IMR-90 (cell line): ENCODE measurements at places on chromosomes 6 and 20. TPM values are rescaled to one million over a fixed set of nuclear protein-coding genes. Genes with fewer than 3 reads are reported as not detected.
A peak's percentile ranks its signal among the peaks of the same experiment; 100 is the strongest.

GRCh38 chr6:142935553-142936517, 9.1 kb downstream of the HIVEP2 start:
- no peak overlapping the region for H3K27ac ChIP-seq
- H3K27me3 ChIP-seq, result no peaks in the 10 kb centered on the region
- H3K4me1 ChIP-seq, result peaks cover 6% of the 10 kb centered on the region
- no peak for DNase-seq
- no peak overlapping the region for H3K4me3 ChIP-seq

GRCh38 chr20:10105046-10105445, 70.3 kb downstream of the ANKEF1 start:
- H3K36me3 ChIP-seq, result no peaks in the 10 kb centered on the region
- peaks cover 2% of the 10 kb centered on the region; the same call in 1 of the 2 replicates for H3K27me3 ChIP-seq
- no peaks in the 10 kb centered on the region for H3K4me1 ChIP-seq
- no peak overlapping the region for H3K4me3 ChIP-seq
- DNase-seq, result no peak
- no peak overlapping the region for H3K27ac ChIP-seq

The PPP1R3G gene
- total RNA-seq, result under 0.01 and 0.18 TPM in 2 replicates

- no peaks in the 10 kb centered on the region for H3K36me3 ChIP-seq
- peaks cover 4% of the 10 kb centered on the region; the same call in 1 of the 2 replicates for H3K4me1 ChIP-seq
- no peak overlapping the region for H3K4me3 ChIP-seq
- peaks cover 2% of the 10 kb centered on the region; the same call in 1 of the 2 replicates for H3K27me3 ChIP-seq
- H3K27ac ChIP-seq, result no peak overlapping the region
- DNase-seq, result peak; percentile 32
Measured at GRCh38 chr6:167974640-167975344, 22.7 kb upstream of the KIF25 start.

DNA sequence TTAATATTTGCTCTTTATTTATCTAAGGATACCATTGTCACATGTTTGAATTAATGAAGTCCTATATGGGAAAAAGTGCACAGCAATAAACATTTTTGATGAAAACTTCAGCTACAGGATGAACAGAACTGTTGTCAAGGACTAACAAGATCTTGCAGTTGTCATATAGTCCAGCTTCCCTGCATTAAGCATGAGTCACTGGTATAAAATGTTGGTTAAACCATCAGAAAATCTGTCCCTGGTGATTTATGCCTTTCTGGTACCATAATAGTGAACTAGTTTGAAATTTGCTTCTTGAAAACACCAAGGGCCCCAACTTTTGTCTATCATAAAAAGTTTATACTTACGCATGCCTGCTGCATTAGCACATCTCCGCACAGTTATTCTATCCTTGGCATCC, 60.4 kb upstream of the RSPO3 start:
- H3K36me3 ChIP-seq, result no peaks in the 10 kb centered on the region
- H3K27me3 ChIP-seq, result no peaks in the 10 kb centered on the region

DNA sequence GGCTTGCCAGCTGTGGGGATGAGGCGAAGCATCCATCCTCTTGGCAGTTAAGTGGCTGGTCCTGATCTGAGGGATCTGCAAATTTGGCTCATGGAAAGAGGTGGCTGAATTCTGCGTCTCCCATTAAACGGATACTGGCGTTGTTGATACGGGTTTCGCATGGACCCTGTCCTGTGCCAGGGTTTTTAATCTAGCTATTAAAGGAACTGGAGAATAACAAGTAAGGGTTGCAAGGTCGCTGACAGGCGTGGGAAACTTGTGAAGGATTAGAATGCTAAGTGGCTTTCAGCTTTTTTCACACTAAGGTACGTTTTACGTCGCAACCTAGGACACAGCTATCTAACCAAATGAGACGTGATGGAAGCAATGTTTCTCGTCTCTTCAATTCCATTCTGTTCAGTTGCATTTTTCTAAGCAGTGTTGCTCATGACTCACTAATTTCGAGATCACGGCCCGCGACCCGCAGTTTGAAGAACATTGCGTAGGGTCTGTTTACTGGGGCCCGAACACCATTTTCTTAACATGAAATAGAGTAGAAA, 852 bp downstream of the GMNN start:
- no peaks in the 10 kb centered on the region for H3K36me3 ChIP-seq
- H3K27me3 ChIP-seq, result no peaks in the 10 kb centered on the region
- peak overlapping the region; percentile 87 for H3K4me3 ChIP-seq
- H3K27ac ChIP-seq, result peak overlapping the region; percentile 71

DNA sequence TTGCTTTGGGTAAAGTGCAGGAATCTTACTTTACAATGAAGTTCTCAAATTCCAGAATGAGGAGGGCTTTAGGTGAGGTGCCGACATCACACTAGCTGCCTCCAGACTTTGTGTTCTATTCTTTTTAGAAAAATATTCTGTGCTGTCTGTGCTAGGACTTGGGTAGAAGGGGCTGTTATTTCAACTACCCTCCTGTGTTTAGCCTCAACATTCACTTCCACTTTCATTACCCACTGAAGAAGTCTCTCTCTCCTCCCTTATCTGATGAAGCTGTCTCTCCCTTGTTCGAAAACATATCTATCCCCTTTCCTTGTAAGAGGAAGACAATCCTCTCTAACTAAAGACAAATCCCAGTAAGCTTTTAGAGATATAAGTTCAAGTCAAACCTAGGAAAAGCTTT, 25.0 kb upstream of the BRPF3 start:
- no peak overlapping the region for H3K27ac ChIP-seq
- H3K36me3 ChIP-seq, result no peaks in the 10 kb centered on the region

- no peaks in the 10 kb centered on the region for H3K36me3 ChIP-seq
- H3K4me3 ChIP-seq, result no peak overlapping the region
- no peak for DNase-seq
Measured at GRCh38 chr6:73325656-73326055, 28.4 kb downstream of the DPPA5 start.

DNA sequence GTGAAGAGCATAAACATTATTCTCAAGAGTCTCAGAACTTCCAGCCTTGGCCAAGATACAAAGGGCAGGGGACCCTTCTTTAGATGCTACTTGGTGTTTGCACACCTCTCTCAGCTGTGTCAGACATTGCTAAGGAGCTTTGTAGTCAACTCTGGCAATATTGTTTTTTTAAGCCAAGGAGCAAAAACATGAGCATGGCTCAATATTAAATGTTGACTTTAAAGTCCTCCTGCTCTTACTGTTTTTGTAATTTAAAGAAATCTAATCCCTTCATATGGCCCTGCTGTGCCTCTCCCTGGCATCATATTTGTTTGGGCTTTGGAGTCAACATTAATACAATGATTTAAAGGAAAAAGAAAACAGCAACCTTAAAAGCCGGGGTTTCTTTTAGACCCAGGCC, 67.9 kb upstream of the TMEM170B start:
- H3K36me3 ChIP-seq, result no peaks in the 10 kb centered on the region
- H3K4me1 ChIP-seq, result peaks cover 5% of the 10 kb centered on the region
- DNase-seq, result no peak
- H3K4me3 ChIP-seq, result no peak overlapping the region
- peaks cover 2% of the 10 kb centered on the region; the same call in 1 of the 2 replicates for H3K27me3 ChIP-seq
- peak overlapping the region; percentile 78; the same call in 1 of the 2 replicates for H3K27ac ChIP-seq

The TP53TG5 gene
- not detected in 2 replicates for total RNA-seq

GRCh38 chr6:101803136-101803535, 409.6 kb downstream of the GRIK2 start:
- no peaks in the 10 kb centered on the region for H3K36me3 ChIP-seq
- DNase-seq, result peak; percentile 52
- H3K4me1 ChIP-seq, result peaks cover 17% of the 10 kb centered on the region
- no peak overlapping the region for H3K27ac ChIP-seq
- no peak overlapping the region for H3K4me3 ChIP-seq

GRCh38 chr6:159012201-159012600, 12.2 kb upstream of the RSPH3 start:
- no peak overlapping the region for H3K4me3 ChIP-seq
- H3K27me3 ChIP-seq, result no peaks in the 10 kb centered on the region; the same call in 1 of the 2 replicates
- no peaks in the 10 kb centered on the region for H3K4me1 ChIP-seq
- DNase-seq, result peak; percentile 45
- H3K36me3 ChIP-seq, result no peaks in the 10 kb centered on the region

DNA sequence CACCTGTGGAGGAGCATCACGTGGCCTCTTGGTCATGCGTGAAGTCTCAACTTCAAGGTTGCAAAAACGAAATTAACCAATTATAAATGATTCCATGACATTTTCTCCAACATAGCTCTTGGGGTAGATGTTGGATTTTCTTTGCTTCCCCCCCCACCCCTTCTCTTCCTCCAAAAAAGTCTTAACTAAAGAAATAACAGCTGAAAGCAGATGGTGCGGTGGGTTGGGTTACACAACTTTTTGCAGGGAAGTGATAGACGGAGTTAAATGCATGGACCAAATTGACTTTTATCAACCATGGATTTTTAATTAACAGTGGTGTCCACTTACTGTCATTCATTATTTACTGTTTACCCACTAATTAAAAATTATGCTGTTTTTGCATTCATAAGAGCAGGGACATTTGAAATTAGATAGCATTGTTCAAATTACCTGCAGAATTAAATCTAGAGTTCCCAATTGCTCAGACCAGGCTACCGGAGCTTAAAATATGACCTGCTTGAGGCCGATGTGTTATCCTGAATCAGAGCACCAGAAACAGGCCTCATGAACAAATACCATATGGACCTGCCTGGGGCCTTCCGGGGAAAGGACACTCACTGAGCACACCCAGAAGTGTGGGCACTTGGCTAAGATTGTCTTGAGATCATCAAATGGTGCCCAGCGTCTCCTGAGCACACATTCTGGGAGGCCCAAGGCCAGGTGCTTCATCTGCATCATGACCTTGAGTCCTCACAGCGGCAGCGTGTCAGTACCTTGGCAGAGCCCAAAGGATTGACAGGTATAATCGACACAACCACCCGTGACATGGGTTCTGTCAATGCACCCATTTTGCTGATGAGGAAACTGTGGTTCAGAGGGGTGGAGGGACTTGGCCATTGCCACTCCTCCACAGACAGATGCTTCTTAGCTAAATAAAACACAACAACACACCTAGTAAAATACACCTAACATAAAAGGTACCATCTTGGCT, 41.5 kb downstream of the APCDD1L start:
- no peaks in the 10 kb centered on the region for H3K27me3 ChIP-seq
- H3K36me3 ChIP-seq, result no peaks in the 10 kb centered on the region
- no peak for DNase-seq
- no peak overlapping the region for H3K4me3 ChIP-seq
- no peak overlapping the region for H3K27ac ChIP-seq

The ENPP3 gene
- total RNA-seq, result under 0.01 TPM in 1 of 2 replicates, not detected in the other

- no peak for DNase-seq
- H3K4me3 ChIP-seq, result no peak overlapping the region
- H3K36me3 ChIP-seq, result no peaks in the 10 kb centered on the region
Measured at GRCh38 chr20:12161734-12162133, 244.0 kb downstream of the BTBD3 start.

- H3K4me1 ChIP-seq, result peaks cover 12% of the 10 kb centered on the region
- no peak overlapping the region for H3K4me3 ChIP-seq
- no peak for DNase-seq
- no peaks in the 10 kb centered on the region for H3K27me3 ChIP-seq
- H3K27ac ChIP-seq, result no peak overlapping the region
Measured at GRCh38 chr6:169783401-169783800, 32.0 kb downstream of the ERMARD start.

DNA sequence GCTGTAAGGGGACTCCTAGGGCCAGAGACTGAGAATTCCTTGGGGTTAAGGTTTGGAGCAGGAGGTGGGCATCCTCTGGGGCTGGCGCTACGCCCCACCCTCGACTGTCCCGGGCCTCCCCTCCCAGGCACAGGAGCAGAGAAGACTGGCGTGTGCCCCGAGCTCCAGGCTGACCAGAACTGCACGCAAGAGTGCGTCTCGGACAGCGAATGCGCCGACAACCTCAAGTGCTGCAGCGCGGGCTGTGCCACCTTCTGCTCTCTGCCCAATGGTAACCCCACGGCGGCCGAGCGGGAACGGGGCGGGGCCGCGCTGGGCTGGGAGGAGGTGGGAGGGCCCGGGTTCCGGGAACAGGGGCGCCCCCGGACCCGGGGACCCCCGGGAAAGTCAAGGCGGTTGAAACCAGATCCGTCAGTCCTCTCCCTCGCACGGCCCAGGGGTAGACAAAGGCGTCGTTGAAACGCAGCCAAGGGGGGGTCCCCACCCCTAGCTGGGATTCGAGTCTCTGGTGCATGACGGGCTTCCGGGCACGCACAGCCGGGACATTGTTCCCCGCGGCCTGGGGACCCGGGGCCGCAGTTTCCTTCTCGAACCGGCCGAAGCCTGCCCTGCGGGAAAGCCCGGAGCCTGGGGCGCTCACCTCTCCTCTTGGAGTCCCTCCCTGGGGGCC, 844 bp downstream of the WFDC2 start:
- H3K27me3 ChIP-seq, result peaks cover 43% of the 10 kb centered on the region
- peak overlapping the region; percentile 7; the same call in 1 of the 2 replicates for H3K4me3 ChIP-seq
- no peaks in the 10 kb centered on the region; the same call in 1 of the 2 replicates for H3K4me1 ChIP-seq

The LY86 gene
- total RNA-seq, result not detected in 2 replicates

DNA sequence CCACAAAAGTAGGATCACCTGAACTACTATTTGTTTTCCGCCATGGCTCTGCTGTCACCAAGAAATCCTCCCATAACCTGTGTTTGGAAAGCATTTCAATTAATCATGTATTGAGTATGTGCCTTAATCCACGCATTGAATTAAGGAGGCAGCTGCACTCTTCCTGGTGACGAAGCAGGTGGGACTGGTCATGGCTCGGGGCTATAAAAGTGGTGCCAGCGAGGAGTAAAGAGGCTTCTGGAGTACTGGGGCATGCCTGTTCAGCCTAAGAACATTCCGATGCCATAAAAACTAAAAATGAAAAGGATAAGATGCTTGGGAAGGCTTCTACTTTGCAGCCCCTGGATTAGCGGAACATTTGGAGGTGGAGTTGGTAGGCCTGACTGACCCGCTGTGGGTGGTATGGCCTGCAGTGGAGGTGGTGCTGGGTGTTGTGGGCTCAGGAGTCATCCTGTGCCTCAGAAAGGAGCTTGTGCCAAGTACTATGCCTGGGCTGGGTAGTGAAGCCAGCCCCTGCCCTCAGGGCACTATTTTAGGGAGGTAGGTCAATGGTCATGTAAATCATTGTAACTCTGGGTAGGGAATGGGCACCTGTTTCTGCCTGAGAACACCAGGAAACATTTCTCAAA, 110.5 kb downstream of the B3GAT2 start:
- H3K4me3 ChIP-seq, result no peak overlapping the region
- DNase-seq, result no peak
- H3K36me3 ChIP-seq, result no peaks in the 10 kb centered on the region; the same call in 1 of the 2 replicates
- no peak overlapping the region for H3K27ac ChIP-seq
- H3K4me1 ChIP-seq, result peaks cover 4% of the 10 kb centered on the region; the same call in 1 of the 2 replicates
- no peaks in the 10 kb centered on the region for H3K27me3 ChIP-seq

The SOX18 gene
- total RNA-seq, result not detected in 2 replicates

The ITPR3 gene
- 1.6 and 1.7 TPM in 2 replicates for total RNA-seq

GRCh38 chr6:44228836-44229235, 5.4 kb downstream of the SLC29A1 start:
- H3K4me3 ChIP-seq, result no peak overlapping the region
- no peak overlapping the region for H3K27ac ChIP-seq
- H3K36me3 ChIP-seq, result peaks cover 2% of the 10 kb centered on the region; the same call in 1 of the 2 replicates
- DNase-seq, result no peak
- no peaks in the 10 kb centered on the region for H3K27me3 ChIP-seq
- 0 out of 2 replicates have a peak, but pooled peaks cover 7% of the 10 kb centered on the region for H3K4me1 ChIP-seq

The CPXM1 gene
- 0.83 and 1.1 TPM in 2 replicates for total RNA-seq
